Fibroblast of skin of scalp (primary cell): ENCODE measurements at places on chromosomes 16 and 17.

- DNase-seq = peak; percentile 78
Observed at GRCh38 chr16:69123910-69124309, 8.5 kb downstream of the CHTF8 start.

DNA sequence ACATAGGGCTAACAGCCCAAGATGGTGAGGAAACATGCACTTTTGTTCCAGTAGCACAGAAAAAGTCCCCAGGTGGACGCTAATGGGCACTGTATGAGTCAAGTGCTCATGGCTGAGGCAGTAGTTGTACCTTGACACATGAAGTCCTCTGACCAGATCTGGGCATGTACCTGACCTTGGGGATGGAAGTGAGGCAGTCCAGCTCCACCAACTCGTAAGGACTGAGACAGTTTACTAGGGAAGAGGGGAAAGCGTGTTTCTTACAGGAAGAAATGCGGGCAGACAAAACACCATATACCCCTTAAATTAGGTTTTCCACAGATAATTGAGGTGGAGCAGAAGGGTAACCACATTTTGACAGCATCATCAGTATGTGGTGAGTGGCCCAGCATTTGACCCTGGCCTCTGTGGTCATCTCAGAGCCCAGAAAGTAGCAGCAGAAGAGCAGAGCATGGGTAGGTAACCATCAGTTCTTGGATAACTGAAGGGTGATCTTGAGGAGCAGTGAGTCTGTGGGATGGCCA is 32.4 kb upstream of the METTL9 start:
- no peak for DNase-seq

DNA sequence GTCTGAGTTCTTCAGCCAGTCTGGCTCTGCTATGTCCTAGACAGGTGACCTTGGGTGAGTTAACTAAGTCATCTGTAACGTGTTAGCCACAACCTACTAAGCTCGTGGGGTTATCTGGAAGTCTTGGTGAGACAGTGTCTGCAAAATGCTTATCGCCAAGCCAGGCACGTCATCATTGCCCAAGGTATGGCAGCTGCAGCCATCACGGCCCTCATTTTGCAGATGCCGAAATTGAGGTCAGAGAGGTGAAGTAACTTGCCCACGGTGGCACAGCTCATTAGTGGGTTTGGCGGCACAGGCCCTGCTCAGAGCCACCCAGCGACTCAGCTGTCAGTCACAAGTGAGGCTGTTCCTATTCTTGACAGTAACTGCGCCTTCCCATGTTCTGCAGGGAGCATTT is 79.8 kb downstream of the CMIP start:
- DNase-seq = no peak

DNA sequence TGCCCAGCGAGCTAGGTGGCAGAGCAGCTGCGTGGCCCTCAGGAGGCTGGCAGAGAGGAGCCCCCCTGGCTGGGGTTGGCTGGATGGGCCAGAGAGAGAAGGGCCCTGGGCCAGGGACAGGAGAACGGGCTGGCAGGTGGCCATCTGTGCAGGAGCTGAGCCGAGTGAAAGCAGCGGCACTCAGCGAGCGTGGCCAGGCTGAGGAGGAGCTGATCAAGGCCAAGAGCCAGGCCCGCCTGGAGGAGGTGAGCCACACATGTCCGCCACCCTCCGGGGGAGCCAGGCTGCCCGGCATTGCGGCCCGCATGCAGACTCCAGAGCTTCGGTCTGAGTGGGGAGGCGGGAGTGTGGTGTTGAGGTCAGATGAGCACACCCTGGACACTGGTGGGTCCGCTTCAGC is 2.1 kb upstream of the RAC3 start:
- DNase-seq = no peak

DNA sequence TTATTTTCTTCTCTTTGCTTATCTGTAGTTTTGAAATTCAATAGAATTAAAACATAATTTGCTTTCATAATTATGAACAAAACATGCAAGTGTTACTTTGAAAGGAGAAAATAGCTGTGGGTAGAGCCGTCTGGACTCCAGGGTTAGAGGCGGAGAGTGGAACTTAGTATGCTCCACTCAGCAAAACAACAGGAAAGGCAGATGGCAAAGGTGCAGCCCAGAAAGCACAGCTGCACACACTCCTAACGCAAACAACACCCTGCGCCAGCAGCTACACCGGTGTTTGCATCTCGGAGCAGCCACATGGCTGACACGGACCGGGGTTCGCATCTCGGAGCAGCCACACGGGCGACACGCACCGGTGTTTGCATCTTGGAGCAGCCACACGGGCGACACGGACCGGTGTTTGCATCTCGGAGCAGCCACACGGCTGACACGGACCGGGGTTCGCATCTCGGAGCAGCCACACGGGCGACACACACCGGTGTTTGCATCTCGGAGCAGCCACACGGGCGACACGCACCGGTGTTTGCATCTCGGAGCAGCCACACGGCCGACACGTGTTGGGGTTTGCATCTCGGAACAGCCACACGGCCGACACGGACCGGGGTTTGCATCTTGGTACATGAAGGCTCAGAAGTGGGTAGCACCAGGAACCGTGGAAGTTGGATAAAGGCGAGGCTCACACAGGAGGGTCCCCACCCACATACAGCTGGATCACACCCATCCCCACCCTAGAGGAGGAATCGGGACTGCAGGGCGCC is 12.2 kb upstream of the CAPN15 start:
- DNase-seq = no peak

DNA sequence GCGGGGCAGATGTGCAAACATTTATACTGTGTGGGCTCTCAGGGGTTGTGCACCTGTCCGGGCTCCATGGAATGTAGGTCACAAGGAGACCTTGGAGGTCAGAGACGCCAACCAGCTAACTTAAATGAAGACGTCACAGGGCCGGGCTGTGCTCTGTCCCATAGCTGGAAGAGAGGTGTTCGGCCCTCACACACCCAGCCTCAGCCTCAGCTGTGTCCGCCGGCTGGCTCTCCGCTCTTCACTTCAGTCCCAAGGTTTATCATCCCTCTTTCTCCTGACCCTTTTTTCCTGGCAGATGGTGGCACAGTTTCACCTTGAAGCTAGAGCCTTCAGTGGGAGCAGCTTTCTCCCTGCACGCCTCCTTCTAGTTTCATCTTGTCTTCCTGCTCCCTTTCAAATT is 6.0 kb upstream of the RBFOX3 start:
- no peak for DNase-seq
